Gastroesophageal sphincter (tissue), 4 donors: ENCODE measurements at places on chromosomes 6 and 20. TPM values are rescaled to one million over a fixed set of nuclear protein-coding genes. Genes with fewer than 3 reads are reported as not detected.

- ATAC-seq, result no peak
Observed at GRCh38 chr6:129492260-129492659, 217.7 kb downstream of the ARHGAP18 start.

GRCh38 chr6:52549428-52549827 is 27.4 kb downstream of the TRAM2 start:
- ATAC-seq, result no peak

- ATAC-seq, result no peak
Observed at GRCh38 chr6:8707956-8708772, 272.8 kb upstream of the SLC35B3 start.

DNA sequence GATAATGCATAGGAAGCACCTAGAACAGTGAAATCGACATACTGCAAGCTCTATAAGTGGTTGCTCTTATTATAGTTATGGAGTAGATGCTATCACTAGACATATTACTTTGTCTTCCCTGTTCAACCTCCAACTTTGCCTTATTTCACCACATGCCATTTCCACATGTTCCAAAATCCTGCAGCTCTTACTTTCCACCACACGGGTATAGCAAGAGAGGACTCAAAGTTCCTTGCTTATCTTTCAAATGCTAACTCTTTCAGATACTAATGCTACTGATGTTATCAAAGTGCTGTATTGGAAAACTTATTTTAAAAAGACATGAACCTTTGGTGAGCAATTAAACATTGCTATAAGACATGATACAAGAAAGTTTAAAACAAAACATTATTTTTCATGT is 1130.1 kb downstream of the HACE1 start:
- ATAC-seq, result no peak

GRCh38 chr6:167825332-167826229 is 1.1 kb upstream of the AFDN start:
- ATAC-seq, result peak; percentile 5

DNA sequence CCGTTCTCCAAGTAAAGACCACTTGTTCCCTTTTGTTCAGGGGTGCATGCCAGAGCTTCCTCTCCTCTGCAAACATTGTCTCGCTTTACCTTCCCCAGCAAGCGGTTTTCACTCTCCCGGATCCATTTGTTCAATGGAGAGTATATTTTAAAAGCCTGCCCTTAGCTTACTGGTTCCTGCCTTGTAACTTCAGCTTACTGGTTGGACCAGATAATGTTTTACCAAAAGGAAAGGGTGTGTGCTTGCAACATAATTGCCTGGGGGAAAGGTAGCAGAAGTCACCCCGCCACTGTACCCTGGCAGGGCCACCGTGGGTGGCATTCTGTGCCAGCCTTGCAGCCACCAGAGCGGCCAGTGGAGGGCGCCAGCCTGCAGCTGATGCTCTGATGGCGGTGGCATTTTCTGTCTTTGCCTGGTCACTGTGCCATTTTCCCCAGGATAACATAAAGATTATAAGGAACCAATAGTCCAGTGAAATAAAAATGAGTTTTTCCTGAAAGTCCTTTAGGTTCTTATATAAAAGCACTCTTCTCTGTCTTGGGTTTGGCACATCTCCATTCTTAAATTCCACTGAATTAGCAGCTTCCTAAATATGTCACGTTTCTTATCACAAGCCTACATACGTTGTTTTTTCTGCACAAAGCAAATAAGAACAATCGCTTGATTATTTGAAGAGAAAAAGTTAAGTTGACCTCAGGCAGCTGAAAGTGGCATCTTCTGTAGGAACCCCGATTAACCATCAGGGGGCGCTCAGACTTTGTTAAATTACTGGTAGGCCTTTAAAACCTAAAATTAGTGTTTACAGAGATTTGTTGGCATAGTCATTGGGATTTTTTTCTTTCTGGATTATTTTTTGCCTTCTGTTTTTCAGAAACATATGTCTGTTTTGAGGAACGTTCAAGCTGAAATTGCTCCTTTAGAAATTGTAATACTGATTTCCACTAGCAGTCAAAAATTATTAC is 67.4 kb upstream of the XRN2 start:
- ATAC-seq, result peak; percentile 34

DNA sequence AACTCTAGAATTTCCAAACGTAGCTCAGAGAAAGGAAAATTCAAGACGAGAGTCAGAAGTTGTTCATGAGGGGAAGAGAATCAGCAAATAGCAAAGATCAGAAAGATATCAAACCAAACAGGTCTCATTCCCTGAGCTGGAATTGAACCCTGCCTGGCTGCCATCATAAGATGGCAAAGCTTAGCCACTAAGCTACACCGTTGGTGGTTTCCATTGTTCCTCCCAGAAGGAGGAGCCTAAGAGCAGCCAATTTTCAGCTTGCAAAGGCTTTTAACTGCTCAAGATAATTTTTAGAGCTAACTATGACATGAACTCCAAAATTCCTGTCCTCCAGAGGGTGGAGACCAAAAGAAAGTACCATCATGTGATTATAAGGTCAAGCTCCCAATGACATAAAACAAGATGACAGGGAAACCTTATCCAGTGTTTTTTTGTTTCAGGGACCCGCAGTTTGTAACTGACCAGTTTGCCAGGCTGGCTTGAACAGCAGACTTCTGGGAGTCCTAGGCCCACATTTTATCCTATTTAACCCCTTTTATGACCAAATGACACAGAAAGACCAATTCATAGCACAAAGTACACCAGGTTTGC is 55.9 kb downstream of the COL11A2 start:
- no peak for ATAC-seq

- ATAC-seq, result peak; percentile 49
Observed at GRCh38 chr6:166615059-166615770, 11.8 kb downstream of the RPS6KA2 start.

DNA sequence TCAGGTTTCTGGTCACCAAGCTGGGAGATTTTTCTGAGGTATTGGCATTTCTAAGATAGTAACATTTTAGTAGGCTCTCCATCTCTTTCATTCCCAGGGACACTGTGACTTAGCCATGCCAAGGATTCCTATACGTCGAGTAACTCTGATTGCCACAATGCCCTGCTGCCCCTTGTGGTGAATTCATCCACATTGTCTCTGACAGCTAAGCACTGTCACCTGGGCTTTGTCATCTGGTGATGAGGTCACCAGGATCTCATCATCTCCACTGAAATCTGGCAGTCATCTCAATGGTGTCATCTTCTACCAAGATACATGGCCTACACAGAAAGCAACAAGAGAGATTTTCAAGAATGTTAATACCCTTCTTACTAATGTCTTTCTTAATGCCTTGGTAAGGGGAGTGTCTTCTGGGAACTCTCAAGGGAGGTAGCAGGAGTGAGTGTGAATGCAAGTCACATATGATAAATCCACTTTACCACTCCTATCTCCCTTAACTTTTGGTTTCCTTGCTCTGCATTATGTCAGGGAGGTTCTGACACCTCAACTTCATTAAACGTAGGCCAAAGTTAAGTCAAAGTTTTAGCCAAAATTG is 246.7 kb downstream of the CD109 start:
- no peak for ATAC-seq

DNA sequence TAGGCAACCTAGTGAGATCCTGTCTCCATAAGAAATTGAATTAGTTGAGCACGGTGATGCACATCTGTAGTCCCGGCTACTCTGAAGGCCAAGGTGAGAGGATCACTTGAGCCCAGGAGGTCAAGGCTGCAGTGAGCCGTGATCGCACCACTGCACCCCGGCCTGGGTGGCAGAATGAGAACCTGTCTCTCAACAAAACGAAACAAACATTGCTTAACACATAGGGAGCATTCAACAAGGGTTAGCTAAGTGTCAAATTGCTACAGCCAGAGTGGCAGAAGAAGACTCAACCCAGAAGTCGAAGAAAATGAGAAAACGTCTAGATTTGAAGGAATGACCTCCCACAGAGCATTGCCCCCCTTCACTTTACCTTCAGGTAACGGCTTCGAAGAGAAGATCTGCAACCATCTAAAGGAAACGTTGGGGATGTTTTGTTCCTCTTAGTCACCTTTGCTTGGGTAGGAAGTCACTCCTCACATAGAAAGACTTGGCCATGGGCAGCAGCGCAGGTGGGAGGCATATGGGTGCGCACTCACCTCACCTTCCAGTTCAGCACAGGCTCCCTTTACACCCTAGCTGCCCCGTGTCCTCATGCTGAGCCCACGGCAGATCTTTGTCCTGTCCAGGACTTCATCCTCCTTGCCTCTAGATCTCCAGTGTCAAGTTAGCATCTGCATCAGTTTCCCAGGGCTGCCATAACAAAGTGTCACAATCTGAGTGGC is 63.7 kb upstream of the SHLD1 start:
- ATAC-seq, result no peak

Gene RRAGD
- total RNA-seq, result 29.3 TPM

Gene IL17A
- not detected for total RNA-seq

Gene BHLHE23
- not detected for total RNA-seq

Gene SNAP25
- 5.5 TPM for total RNA-seq

Gene GSTA3
- total RNA-seq, result not detected

Gene RAD21L1
- total RNA-seq, result not detected
